ENCODE measurements at places on chromosomes 5 and 9.

DNA sequence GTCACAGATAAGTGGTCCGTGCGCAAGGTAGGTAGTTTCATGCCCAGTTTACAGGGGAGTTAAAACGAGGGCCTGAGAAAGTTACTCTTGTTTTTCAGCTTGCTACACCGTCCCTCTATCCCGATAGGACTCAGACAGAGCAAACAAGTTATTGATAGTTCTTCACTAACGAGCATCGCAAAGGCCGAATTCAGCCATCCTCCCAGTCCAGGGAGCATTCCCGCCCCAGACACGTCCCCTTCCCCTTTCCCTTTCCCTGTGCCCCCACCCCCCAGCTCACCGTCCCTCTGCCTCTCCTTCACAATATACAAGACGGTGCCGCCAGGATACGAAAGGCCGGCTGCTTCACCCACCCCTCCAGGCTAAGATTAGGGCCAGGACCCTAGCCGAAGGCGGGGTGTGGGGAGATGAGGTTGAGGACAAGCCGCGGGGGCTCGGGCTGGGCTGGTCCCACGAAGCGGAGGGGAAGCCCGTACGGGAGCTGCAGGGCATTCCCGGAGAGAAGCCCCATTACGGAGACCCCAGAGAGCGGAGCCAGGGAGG is 599 bp downstream of the KIAA1191 start:
- DNase-seq, result no peak

- no peak for DNase-seq
Observed at GRCh38 chr5:55350754-55351153, 43.0 kb downstream of the MTREX start.

- DNase-seq, result no peak
Observed at GRCh38 chr9:89993678-89994630, 389.1 kb downstream of the GADD45G start.

DNA sequence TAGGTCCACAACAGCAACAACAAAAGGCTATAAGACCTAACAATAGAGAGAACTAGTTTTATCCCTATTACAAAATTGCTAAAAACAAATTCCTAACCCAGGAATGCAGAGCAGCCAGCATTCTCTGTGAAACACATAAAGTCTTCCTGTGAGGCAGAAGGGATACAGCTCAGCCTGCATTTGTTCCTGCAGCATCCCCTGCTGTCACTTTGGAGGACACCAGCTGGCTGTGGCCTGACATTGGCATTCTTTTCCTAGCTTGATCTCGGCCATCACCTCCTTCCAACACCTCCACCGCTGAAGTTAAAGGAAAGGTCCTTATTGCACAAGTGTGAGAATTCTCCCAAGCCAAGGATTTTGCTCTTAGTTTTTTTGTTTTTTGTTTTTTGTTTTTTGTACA is 186.1 kb downstream of the SNCAIP start:
- no peak for DNase-seq

GRCh38 chr5:178287791-178288105 is 55.1 kb upstream of the PHYKPL start:
- no peak for DNase-seq

DNA sequence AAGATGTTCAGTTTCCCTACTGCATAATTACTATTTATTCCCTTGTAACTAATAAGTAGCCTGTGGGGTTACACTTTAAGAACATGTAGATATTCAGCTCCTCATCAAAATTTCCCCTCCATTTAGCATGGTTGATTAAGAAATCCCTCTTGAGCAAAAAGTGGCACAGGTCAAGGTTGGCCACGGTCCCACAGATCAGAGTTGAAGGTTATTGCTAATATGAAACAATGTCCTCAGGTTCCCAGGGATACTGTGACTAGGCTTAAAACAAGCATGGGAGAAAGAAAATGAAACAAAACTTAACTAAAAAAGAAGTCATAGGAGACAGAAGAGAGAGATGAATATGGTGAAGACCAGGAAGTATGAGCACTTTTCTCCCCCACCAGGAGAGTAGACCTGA is 64.2 kb downstream of the RFK start:
- DNase-seq, result no peak

- no peak for DNase-seq
Observed at GRCh38 chr5:38923661-38924451, 78.0 kb downstream of the OSMR start.

DNA sequence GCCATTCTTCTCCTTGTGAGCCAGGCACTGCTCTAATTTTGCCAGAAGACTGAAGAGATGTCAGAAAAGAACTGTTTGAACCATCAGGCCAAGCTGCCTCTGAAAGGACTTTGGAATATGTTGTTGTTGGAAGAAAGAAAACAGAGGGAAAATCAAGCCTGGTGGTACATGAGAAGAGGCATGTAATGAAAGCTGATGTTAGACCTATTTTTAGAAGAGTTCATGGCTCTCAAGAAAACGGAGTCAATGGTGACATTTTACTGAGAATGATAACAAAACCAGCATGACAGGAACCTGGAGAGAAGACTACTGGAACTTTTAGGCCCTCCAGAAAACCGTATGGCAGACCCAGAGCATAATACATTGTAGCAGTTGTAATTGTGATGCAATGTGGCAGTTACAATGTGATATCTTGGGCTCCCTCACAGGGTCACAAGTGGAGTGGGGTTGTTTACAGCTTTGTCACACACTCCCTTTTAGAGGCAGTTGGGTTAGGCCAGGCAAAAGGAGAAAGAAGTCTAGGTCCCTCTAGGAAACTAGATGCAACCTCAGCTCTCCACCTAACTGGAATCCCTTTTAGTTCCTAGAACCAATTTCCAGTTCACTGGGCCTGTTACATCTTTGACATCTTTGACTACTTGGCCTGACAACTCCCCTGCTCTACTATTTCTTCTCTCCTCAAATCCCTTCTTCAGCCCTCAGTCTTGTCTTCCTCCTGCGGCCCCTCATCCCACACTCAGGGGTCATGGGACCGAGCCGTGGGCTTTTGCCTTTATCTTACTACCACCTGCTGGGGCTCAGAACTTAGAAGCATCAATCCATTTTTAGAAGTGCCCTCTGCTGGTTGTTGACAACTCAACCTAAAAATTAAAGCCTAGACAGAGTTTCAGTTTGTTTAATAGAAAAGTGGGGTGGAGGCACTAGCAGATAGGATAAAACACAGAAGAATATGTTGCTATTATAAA is 61.2 kb upstream of the JAK2 start:
- no peak for DNase-seq

- no peak for DNase-seq
Observed at GRCh38 chr5:152462021-152462721, 57.1 kb upstream of the NMUR2 start.

DNA sequence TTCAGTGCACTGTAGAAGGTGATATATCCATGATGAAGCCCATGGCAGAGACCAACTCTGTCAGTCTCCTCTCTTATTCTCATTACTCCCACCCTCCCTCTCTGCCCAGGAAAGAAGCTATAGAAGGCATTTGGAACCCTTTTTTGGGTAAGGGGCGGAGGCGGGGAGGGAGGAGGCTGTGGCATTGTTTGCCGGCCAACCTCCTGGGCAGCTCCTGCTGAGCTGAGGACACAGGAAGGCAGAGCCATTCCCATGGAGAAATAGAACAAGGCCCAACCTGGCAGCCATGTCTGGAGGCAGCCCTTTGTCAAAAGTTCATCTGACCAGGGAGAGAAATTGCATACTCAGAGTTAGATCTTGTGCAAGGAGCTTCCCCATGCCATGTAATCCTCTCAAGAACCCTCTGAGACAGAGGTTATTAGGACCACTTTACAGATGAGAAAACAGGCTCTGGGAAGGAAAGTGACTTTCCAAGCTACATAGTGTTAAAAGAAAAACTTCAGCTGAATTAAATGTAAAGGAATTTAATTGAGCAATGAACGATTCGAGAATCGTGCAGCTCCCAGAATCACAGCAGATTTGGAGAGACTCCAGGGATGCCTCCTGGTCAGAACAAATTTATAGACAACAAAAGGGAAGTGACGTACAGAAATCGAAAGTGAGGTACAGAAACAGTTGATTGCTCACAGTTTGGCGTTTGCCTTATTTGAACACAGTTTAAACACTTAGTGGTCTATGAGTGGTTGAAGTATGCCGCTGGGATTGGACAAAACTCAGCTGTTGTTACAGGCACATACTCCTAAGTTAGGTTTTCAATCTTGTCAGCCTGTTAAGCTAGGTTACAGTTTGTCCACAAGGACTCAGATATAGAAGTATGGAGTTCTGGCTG is 158.6 kb downstream of the MELK start:
- no peak for DNase-seq

DNA sequence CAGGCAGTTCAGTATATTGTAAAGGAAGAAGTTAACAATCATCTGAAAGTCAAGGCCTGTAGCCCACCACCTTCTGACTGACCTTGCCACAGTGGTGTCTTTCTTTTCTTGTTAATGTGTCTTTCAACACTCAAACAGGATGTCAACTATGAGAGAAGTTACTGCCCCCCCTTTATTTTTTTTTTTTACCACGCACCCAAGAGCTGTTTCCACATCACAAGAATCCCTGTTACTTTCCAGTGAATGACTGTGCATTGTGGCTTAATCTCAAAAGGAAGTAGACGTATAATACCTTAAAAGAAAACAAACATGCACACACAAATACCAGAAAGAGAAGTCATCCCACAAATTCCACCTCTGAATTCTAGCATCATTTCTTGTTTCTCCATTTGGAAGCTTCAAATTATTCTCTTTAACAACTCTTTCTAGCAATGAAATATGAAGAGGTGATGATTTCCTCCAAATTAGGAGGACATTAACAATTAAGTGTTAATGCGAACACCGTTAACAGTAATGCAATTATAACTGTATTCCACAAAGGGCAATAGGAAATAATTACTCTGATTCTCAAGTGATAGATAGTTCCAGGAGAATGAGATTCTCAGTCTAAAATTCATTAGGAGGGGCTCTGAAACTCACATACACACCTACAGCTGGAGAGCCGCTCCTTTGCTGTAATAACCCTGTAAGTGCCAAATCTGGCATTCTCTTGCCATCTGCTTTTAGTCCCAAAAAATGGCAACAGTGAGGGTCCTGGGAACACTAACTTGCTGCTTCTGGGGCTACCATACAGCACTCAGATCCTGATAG is 201.0 kb downstream of the EFNA5 start:
- no peak for DNase-seq
